ENCODE measurements at places on chromosomes 3 and 15. TPM values are rescaled to one million over a fixed set of nuclear protein-coding genes. Genes with fewer than 3 reads are reported as not detected.
A peak's percentile ranks its signal among the peaks of the same experiment; 100 is the strongest.

Gene SLC24A5
- total RNA-seq = not detected

Gene POC1A
- 2.8 TPM for total RNA-seq

Gene CHRFAM7A
- total RNA-seq = 3.5 TPM

Gene MCF2L2
- total RNA-seq = 0.16 TPM

Gene LSMEM2
- not detected for total RNA-seq

Gene FAM3D
- 0.51 TPM for total RNA-seq

Gene SLC30A4
- total RNA-seq = 8.5 TPM

Gene GP5
- total RNA-seq = not detected

Gene CCR3
- total RNA-seq = not detected

Gene NR1I2
- 0.26 TPM for total RNA-seq

Gene GOLGA8T
- total RNA-seq = not detected

Gene SLCO3A1
- 25.9 TPM for total RNA-seq

Gene SLC22A13
- total RNA-seq = 1.00 TPM

Gene PRICKLE2
- total RNA-seq = 65.7 TPM

Gene DNAJC17
- 25.8 TPM for total RNA-seq

Gene UNC13C
- total RNA-seq = not detected

Gene CMTM8
- total RNA-seq = 5.6 TPM

DNA sequence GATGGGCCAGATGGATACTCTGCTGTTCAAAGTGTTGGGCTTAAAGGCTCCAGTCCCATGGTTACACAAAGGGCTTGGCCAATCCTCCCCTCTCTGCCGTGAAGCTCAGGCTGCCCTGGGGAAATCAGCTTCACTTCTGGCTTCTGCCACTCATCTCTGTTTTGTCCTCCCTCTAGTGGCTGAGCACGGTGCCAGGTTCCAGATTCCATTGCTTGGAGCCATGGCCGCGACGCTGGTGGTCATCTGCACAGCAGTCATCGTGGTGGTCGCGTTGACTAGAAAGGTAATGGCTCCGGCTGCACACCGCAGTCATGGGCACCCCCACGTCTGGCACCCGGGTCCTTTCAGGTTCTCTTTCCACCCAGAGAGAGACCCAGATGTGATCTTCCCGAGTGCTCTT lies 5.6 kb downstream of the TIGIT start:
- DNase-seq = no peak

GRCh38 chr15:93671387-93671943 lies 559.9 kb upstream of the MCTP2 start:
- no peak for DNase-seq

DNA sequence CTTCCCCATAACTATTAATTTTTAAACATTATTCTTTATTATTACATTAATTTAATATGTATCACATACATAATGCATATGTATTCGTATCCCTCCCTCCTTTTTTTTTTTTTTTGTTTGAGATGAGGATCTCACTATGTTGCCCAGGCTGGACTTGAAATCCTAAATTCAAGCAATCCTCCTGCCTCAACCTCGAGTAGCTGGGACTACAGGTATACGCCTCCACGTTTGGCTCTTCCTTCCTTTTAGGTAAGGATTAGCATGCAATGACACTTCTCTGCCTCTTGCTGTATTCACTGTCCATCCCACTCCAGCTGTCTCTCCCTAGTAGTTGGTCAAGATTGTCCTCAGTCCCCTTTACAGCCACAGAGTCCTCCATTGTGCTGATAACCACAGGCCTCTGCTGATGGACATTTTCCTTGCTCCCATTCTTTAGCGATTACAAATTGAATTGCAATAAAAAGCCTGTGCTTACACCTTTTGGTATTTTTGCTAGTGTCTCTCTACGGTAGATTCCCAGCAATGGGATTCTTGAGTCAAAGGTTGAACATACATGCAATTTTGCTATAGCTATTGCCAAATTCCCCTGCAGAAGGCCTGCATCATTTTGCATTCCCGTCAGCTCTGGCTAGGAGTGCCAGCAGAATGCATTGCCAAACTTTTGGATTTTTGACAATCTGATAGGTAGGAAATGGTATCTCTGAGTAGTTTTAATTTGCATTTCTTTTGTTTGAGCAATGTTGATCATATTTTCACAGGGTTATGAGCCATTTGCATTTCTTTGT lies 156.6 kb downstream of the SMAD6 start:
- peak; percentile 4 for DNase-seq

DNA sequence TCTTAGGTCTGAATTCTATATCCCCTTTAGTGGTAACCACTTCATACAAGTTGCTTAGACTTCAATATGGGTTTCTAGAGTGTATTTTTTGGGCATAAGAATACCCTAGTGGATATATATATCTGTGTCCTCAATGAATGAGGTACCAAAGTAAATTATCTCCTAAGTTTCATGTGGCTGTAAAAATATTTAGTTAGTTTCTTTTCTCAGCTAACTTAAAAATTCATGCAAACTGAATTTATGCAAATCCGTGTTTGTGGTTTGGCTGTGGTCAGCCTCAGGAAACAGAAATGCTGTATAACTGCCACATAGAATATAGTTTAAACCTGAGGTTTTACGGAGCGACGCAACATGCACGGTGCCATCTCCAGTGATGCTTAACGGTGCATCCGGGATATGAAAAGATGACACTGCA lies 80.3 kb downstream of the PEX5L start:
- DNase-seq = no peak

DNA sequence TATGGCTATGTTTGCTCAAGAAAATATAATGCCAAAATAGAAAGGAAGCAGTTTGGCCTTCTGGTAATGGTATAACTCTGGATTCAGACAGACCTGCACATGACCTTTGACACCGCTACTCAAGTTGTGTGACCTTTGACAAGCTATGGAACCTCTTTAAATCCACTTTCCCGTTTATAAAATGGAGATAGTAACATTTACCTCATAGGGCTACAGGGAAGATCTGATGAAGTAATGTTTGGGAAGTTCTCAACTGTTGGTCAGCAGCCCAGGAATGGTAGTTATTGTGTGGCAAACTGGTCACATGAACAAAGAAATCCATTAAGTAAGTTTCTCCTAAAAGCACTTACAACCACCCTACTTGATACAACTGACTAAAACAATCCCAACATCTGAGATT lies 95.1 kb upstream of the PHLDB2 start:
- DNase-seq = no peak

DNA sequence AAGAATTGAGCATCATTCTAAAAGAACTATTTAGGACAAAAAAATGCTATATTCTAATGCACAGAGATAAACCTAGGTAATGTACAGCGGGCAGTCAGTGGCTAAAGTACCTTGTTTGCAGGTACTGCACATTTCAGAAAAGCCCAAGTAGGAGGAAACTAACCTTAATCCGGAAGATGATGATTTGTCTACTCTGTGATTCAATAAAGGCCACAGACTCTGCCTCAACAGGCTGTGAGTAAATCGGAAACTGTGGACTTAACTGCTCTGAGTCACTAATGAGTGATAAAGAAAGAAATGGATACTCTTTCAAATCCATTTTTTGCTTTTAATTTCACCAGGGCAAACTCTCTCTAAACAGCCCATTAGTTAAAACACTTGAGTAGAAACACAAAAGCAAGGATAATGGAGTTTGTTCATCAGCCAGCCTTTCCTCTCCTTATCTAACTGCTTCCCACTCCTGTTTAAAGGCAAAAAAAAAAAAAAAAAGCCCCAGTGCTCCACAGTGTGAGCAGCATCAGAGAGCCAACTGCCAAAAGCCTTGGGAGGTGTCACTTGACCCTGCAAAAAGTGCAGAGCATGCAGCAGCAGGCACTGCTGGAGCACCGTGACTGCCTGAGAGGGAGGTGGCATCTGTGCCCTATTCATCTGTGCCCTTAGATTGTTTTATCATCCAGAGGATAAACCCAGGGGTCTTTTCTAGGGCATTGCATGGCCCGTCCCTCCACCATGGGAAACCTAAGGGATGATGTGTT lies 187.7 kb downstream of the SATB1 start:
- no peak for DNase-seq

DNA sequence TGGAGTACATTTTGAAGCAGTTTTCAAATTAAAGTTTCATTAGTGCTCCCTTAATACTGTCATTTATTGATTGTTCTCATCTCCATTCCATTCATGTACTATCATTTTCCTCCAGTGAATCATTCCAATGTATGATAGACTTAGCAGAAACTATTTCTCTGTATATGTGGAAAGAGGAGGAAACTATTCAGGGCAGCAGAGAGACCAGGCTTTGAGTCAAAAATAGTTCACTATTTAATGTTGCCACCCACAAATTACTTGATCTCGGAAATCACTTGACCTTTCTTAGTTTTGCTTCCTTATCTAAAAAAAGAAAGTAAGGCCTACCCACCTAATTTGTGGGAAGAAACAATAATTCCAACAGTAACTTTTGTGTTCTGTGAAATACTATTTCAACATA lies 610.5 kb upstream of the ZNF385D start:
- no peak for DNase-seq

GRCh38 chr3:155712008-155712407 lies 32.9 kb downstream of the PLCH1 start:
- no peak for DNase-seq

DNA sequence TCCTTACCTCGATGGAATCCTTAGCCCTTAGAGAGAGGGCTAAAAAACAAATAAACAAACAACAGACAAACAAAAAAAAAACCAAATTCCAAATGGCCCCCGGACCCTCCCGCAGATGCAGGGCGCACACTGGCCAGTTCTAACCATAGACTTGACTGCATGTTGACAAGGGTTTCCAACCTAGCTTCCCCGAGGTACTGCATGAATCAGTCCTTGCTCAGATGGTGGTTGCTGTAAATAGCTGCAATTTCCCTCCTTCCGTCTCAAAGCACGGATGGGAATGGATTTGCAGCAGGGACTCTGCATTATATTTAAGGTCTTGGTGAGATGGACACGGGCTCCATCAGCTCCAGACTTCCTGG lies 162.8 kb downstream of the CD47 start:
- no peak for DNase-seq

- DNase-seq = no peak
Observed at GRCh38 chr15:76193934-76194333, 117.3 kb downstream of the ETFA start.

GRCh38 chr3:14396031-14396692 lies 6.2 kb upstream of the SLC6A6 start:
- DNase-seq = no peak

- DNase-seq = no peak
Observed at GRCh38 chr3:193844472-193844871, 251.5 kb downstream of the OPA1 start.

DNA sequence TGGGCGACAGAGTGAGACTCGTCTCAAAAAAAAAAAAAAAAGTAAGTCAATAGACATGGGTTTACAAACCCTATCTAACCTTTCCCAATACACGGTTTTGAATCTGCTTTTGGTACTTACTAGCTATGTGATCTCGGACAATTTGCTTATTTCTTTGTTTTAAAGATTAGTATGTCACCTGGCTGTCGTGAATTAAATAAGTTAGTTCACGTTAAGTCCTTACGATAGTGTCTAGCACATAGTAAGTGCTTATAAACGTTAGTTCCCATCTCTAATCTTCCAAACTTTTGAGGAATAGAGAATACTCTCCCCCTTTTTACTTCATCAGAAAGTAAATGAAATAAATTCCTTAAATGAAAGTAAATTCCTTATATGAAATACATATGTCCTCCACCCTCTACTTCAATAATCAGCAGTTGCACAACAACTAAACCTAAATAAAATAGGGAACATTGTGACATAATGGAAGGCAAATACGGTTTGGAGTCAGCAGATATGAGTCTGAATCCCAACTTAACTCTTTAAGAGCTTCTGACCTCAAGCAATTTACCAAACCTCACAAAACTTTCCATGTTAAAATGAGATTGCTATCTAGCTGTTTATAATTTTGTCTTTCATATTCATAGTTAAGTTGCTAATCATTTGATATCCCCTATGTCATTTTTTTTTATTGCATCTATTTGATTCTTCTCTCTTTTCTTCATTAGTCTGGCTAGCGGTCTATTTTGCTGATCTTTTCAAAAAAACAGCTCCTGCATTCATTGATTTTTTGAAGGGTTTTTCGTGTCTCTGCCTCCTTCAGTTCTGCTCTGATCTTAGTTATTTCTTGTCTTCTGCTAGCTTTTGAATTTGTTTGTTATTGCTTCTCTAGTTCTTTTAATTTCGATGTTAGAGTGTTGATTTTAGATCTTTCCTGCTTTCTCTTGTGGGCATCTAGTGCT lies 134.6 kb downstream of the PEAK1 start:
- DNase-seq = no peak

DNA sequence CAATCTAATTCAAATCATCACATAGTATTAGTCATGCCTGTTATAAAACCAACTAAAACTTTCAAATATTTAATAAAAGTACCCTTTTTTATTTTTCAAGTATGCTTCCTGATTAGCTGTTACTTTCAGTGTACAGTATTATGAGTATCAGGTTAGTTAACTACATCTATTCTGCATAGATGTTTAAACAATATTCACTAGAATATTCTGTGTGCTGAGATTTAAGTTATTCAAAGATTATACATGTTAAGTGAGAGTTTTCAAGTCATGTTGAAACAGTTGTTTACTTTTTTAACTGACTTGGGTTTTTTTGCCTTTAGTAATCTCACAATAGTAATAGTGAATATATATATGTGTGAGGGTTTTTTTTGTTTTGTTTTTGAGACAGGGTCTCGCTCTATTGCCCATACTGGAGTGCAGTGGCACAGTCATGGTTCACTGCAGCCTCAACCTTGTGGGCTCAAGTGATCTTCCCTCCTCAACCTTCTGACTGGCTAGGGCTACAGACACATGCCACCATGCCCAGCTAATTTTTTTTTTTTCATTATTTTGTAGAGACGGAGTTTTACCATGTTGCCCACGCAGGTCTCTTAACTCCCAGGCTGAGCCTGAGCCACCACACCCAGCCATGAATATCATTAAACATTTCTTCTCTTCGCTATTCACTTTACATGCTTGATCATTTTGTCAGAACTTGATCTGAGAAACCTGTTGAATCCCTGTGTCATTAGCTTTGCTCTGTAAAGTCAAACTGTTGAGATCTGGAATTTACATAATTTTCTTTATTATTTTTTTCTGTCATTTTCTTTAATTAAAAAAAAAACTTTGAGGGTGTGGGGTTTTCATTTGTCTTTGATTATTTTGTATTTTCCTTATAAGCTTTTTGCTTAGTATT lies 286.2 kb upstream of the UBE2E1 start:
- DNase-seq = no peak

GRCh38 chr15:64610257-64610919 lies 150.0 kb downstream of the ZNF609 start:
- DNase-seq = no peak

GRCh38 chr15:66151809-66152208 lies 101.7 kb downstream of the MEGF11 start:
- no peak for DNase-seq

GRCh38 chr3:159859424-159859823 lies 129.2 kb upstream of the IL12A start:
- DNase-seq = no peak

- no peak for DNase-seq
Observed at GRCh38 chr15:34188711-34189110, 21.2 kb downstream of the KATNBL1 start.

DNA sequence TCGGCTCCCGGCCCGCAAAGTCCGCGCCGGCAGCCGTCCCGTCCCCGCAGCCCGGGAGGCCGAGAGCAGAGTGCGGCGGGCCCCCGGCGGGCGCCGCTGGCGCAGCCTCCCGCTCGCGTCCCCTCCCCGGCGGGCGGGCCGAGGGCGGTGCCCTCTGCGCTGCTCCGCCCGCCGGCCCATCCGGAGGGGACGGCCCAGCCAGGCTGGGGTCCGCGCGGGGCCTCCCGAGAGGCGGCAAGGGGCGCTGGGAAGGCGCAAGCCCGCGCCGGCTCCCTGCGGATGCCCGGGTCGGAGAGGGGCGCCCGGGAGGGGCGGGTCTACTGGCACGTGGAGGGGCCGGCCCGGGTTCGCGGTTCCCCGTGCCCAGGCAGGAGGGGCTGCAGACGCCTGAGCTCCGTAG lies at the start of the genes CLCN2 and POLR2H:
CLCN2 (minus strand) TSS at position 74 of the 400 bp plus-strand sequence. CDS start 126 bp downstream, outside the sequence.
POLR2H (plus strand) TSS at position 179 of the 400 bp plus-strand sequence. CDS start 1,783 bp downstream, outside the sequence.
- DNase-seq = no peak

Measured in mesenteric fat pad (tissue), 1 donor.